ENCODE measurements at places on chromosomes 11 and 22.

GRCh38 chr11:87739766-87740165 lies 435.5 kb downstream of the RAB38 start:
- DNase-seq = no peak

DNA sequence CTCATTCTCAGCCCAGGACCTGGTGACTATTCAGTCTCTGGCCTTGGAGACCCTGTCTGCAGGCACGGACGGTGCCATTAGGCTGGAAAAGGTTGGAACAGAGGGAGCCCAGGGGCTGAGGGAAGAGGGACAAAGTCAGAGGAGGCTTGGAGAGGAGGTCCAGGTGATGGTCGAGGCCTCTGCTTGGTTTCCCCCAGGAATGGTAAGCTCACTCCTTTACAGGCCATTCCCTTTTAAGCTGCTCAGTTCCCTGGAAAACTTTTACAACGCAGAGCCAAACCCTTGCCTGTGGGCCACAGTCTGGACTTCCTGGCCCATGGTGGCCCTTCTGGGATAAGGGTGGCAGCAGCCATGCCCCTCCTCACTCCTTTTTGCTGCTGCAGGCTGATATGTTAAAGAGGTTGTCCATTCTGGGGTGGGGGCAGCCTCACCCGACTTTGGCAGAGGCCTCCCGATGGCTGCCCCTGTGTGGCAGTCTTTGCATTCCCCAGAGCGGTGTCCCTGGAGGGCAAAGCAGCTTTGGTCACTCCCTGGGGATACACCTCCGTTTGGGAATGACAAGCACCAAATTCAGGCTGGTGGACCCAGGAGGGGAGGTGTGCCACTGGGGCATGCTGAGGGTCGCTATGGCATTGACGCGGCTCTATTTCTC lies 34.0 kb upstream of the RFPL3 start:
- no peak for DNase-seq

DNA sequence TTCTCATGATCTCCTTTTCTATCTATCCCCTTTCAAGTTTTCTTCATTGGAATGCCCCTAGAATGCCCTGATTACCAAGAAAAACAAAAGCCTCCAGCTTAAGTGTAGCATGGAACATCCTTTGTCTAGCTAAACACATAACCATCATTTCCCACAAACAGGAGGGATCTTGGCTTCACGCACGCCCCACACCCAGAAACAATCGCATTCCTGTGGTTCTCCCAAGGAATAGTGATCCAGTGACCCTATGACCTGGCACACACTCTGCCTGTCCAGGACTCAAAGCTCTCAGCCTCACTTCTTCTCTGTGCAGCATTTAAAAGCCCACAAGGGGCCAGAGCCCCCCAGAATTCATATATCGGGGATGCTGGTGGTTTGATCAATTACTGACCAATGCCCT lies 9.3 kb upstream of the POU2AF1 start:
- no peak for DNase-seq

DNA sequence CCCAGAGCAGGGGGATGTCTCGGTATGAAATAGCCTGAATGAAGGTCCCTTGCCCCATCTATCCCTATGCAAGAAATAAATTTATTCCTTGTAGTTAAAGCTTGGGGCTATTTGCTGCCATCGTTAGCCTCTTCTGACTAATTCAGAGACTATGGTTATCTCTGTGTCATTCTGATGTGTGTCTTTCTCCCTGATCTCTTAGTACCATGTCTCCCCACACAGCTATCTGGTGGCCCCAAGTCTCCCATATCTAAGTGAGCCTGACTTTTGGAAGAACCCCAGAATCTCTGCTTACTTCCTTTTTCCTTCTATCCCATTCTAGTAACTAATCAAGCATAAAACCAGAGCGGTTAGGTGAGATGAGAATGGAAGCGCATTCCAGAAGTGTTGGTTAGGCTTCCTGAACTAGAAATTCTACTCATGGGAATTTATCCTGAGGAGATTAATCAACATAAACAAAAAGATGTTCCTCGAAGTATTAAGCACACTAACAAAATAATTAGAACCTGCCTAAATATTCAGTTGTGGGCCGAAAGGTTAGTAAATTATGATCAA lies 71.4 kb upstream of the BMAL1 start:
- DNase-seq = no peak

DNA sequence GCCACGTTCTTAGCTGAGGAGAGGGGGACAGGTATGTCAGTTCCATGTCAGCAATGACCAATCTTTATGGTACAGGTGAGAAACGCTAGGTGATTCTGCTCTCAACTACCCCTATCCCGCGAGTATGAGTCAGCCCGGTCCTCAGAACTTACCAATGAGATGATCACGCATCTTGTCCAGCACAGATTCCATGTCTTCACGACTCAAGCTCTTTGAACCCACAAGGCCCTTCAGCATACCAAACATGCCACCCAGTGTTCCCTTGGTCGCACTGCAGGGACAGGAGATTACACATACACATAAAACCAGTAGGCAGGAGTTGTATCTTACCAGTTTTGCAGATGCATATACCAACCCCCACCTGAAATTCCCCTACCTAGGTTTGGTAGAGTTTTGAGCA lies 2.9 kb downstream of the SRPRA start:
- no peak for DNase-seq

DNA sequence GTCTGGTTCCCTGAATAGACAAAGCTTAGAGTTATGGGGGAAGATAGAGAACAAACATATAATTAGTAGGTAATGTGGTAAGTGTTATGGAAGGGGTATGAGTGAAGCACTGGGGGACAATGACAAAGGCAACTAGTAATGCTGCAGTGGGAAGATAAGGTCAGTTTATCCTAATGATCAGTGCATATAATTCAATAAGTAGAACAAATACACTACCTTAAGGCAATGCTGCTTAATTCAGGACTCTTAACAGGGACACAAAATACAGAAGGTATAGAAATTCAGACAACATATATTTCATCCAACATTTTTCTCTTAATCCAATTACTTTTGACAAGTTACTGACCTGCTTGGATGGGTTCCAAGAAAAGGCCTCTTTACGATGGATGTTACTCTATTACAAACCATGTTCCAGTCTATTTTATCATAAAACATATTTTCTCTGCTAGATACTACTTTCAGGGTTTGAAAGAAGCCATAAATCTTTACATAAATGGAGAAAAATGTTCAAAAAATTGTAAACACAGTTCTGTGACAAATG lies 1186.2 kb downstream of the LRRC4C start:
- no peak for DNase-seq

DNA sequence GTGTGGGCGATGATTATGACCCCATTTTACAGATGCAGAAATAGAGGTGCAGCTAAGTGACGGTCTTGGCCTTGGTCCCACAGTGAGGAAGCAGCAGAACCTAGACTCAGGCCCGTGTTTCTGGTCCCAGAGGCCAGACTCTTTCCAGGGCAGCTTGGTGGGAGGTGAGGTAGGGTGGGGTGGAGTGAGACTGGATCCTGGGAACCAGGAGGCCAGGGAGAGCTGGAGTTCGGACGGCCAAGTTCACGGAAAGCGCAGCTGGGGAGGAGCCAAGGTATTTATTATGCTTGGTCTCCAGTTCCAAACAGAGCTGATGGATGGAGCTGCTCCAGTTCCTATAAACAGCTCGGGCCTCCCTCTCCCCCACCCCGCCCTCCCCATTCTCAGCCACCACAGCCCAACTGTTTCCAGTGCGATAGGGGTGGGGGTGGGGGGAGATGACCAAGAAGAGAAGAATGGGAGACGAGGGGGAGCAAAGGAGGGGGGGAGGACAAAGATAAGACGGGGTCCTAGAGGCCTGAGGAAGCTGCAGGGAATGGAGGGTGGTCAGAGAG lies 16.2 kb downstream of the LRRC32 start:
- DNase-seq = no peak

- peak; percentile 87 for DNase-seq
These were observed 48.5 kb downstream of the APOL1 start for GRCh38 chr22:36301384-36301828.

Data from activated CD4-positive, alpha-beta T cell treated with anti-CD3 and anti-CD28 coated beads, Interleukin-2, amount 10 ng/mL, durations not matched to agents 7 days and 5 days (primary cell).